ENCODE measurements at places on chromosomes 11 and 22. TPM values are rescaled to one million over a fixed set of nuclear protein-coding genes. Genes with fewer than 3 reads are reported as not detected.

GRCh38 chr22:19523240-19524169, 705 bp downstream of the CLDN5 start:
- peak; percentile 54 for DNase-seq

DNA sequence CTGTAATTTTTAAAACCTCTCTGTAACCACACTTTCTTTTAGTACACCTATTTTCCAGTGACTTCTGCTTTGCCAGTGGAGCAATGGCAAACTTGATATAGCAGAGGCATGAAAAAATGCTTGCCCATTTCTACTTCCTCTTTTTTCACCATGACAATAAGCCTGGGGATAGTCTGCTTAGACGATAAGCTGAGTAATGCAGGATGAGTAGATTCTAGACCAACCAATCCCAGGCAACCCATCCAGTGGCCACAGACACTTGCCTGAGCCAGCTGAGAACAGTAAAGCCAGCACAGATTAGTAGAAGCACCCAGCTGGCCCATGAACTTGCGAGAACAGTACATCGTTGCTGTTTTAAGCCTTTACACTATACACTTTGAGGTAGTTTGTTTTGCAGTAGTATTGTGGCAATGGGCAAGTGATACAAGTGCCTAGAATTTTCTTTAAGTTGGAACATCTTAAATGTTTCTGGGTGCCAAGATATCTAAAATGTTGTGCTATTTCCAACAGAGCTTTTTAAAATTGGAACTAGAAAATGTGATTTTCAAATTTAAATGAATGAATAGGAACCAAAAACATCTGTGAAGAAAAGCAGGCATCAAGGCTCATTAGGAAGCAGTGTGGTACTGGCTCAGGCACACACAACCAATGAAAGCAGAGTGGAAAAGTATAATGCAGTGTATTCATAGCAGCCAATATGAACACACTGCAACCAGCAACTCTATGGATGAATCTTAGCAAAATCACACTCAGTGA, 37.7 kb downstream of the DDI1 start:
- DNase-seq, result no peak

DNA sequence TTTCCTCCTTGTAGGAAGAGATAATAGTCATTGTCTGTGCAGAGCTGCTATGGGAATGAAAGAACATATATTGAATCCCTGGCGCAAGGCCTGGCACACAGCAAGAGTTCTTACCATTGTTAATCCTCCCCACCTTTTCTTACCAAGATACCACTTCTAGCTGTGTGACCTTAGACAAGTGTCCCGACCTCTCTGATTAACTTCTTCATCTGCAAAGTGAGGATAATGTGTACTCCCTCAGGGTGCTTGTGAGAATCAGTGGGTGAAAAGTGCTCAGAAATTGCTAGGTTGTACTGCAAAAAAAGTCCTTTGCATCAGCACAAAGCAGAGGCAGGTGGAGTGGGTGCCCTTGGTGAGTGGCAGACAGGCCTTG, 3.7 kb upstream of the CST6 start:
- no peak for DNase-seq

The UBQLN3 gene
- 1.1 TPM for total RNA-seq
